ENCODE measurements at places on chromosomes 2 and 18.

DNA sequence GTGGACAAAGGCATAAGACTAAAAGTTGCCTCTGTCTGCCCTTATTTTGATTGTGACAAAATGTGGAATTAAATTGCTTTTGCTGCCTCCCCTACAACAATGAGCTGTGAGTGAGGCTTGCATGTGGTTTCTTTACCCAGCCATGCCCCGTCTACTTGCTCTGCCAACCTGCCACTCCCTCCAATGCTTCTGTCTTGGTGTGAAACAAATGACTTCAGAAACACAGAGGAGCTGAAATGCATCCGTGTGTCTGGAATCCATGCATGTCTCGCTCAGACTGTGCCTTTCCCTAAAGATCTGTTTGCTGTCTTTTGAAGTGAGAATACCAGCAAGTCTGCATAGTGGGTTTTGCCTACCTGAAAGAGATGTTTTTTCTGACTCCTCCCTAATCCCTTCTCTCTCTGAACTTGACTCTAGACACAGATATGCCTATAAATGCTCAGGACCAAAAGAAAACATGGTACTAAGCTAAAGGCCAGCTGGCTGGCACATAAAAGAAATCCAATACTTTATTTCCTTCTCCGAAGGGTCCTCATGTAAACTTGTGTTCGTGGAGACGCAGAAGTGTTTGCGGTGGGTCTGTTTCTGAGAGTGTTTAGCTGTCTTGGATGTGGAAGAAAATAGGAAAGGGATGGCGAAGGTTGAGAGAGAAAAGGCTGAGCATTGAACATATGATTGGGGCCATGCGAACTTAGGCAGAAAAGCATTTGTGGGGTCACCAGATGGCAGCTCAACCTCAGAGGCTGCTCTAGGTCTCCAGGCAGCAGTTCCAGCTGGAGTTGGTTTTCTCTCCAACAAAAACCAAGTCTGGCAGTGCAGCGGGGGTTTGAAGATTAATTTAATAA is 120.5 kb downstream of the CCBE1 start:
- no peak for DNase-seq

GRCh38 chr2:218063896-218064295 is 5.2 kb upstream of the RUFY4 start:
- no peak for DNase-seq

DNA sequence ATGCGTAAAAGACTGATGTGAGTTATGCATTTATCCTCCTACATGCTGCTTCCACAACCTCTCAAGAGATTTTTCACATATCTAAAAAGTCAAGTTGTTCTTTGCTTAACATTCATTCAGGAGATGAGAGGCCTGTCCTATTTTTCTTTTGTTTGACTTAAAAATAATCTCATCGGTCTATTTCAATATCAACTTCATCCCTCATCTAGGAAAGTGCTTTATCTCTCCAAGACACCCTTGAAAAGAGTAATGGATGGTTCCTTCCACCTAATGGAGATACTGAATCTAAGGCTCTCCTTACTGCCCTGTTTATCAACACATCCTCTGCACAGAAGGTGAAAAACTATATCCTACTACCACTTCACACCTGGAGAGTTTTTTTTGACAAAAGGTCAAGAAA is 2.4 kb downstream of the NFE2L2 start:
- no peak for DNase-seq

- no peak for DNase-seq
These were observed 2.2 kb downstream of the TPO start for GRCh38 chr2:1415501-1415900.

DNA sequence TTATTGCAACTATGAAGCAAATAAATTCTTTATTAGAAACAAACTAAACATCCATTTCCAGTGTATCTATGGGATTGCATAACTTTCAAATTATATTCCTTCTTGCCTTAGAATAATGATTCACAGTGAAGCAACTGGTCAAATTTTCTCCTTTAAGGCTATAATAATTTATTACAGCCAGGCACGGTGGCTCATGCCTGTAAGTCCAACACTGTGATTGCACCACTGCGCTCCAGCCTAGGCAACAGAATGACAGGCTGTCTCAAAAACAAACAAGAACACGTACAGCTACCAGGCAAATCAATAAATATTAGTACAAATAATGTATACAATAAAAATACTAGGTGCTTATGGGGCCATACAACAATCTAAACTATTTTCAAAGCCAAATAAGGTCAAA is 1416.2 kb downstream of the LRP1B start:
- DNase-seq = no peak

DNA sequence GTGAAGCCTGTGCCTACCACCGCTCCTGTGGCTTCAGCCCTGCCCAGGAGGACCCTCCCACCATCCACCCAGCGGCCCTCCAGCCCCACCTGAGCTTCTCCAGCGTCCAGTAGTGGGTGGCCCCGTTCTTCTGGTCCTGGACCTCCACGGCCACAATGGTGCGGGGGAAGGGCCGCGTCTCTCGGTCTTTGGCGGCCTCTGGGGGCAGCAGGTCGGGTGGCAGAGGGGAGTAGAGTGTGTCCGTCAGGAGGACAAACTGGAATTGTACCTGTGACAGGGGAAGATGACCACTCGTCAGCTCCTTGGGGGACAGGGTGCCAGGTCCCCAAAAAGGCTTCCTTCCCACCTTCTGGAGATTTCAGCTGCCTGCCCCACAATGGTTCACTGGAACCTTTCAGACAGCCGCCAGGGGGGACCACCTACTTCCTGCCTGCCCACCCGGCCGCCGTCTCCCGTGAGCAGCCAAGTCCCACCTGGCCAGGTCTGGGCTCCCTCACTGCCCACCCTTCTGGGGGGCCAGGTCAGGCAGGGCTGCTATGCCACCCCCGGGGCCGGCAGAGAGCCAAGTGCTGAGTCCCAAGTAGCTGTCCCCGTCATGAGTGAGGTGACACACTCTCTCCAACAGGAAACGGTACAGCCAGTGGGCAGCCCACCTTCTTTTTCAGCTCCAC is 59.3 kb downstream of the KIF1A start:
- DNase-seq = no peak

GRCh38 chr2:232491139-232491780 is 3.6 kb upstream of the ECEL1 start:
- no peak for DNase-seq

GRCh38 chr18:49681387-49681786 is 119.5 kb downstream of the LIPG start:
- DNase-seq = no peak

DNA sequence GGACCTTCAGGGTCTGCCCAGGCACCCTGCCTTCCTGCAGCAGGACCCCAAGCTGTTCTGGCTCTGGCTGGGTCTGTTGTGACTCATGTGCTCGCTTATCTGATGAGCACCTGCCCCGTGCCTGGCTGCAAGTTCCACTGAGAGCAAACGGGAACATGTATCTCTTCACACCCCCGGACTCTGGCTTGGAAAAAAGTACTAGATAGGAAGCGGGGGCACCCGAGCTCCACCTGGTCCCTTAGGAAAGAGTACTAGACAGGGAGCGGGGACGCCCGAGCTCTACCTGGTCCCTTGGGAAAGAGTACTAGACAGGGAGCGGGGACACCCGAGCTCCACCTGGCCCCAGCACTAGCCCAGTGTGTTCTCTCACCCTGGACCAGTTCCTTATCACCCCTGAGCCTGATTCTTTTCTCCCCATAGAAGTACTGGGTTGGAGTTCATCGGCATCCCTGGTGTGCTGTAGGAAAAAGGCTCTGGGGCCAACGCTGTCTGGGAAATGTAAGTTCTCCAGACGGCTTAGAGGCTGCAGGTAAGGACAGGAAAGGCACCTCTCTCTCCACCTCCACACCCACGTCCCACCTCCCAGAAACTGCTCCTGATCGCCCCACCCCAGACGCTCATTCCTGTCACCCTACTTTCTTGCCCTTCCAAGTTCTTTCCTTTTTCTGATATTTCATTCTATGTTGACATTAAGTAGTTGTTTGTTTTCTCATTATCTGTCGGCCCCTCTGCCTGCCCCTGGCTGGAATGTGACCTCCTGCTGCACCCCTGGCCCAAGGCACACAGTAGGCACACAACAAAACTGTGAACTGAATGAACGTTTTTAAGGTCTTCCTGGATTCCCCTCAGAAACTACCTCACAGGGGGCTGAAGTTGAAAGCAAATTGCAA is 40.2 kb downstream of the HDAC4 start:
- DNase-seq = no peak
